Cardiac muscle cell (in vitro differentiated cells and primary cell): ENCODE measurements at places on chromosomes 6 and 20. TPM values are rescaled to one million over a fixed set of nuclear protein-coding genes. Genes with fewer than 3 reads are reported as not detected.
A peak's percentile ranks its signal among the peaks of the same experiment; 100 is the strongest.

DNA sequence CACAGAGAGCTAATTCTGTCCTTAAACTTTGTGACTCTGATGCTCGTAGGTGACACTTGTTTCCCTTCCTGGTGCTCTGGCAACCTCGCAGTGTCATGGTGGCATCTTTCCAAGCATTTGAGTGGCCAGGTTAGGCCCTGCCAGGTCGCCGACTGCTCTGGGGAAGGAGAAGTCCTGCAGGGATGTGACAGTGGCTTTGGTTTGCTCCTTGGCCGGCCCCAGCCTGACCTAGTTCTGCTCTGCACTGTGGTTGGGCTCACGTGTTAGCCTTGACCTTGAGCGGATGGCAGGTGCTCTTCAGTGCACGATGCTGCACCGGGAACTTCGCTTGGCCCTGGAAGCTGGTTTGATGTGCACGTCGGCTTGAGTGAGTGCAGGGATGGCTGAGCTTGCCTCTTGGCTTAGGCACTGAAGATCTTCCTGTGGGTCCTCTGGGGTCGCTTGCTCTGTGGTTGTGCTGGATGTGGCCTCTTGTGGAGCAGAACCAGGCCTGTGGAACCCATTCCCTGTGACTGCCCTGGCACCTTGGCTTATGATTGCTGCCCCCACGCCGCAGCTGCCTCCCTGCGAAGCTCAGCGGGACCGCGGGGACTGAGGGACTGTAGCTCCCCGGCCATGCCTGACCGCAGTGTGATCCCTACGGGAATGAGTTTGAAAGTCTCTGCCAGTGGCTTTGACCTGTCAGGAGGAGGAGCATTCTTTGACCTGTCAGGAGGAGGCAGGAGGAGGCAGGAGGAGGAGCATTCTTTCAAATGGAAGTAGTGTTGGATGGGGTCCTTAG is 8.7 kb downstream of the OSBPL2 start:
- DNase-seq, result no peak

- no peak for DNase-seq
Observed at GRCh38 chr6:72651174-72651573, 29.3 kb downstream of the KCNQ5 start.

Gene ADGRF5
- 0.12 TPM in 1 of 2 replicates, not detected in the other for total RNA-seq

GRCh38 chr6:109050012-109050411 is 44.6 kb downstream of the SESN1 start:
- DNase-seq, result no peak

DNA sequence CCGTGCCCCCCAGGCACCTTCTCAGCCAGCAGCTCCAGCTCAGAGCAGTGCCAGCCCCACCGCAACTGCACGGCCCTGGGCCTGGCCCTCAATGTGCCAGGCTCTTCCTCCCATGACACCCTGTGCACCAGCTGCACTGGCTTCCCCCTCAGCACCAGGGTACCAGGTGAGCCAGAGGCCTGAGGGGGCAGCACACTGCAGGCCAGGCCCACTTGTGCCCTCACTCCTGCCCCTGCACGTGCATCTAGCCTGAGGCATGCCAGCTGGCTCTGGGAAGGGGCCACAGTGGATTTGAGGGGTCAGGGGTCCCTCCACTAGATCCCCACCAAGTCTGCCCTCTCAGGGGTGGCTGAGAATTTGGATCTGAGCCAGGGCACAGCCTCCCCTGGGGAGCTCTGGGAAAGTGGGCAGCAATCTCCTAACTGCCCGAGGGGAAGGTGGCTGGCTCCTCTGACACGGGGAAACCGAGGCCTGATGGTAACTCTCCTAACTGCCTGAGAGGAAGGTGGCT is 960 bp downstream of the TNFRSF6B start:
- no peak for DNase-seq

DNA sequence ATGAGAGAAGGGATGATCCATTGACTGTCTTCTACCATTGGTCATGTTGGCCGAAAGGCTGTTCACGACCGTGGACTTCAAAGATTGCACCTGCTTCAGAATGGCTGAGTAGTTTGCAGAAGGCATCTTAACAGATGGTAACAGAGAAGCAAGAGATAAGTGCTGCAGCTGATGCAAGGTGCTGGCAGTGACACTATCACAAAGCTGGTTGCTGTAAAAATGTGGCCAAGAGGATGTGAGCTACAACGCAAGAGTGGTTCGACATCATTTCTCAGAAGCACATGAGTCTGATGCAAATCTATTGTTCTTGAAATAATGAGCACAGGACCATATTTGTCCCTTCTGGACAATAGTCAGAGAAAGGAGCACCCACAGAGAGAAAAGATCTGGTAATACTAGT is 27.0 kb upstream of the ANKEF1 start:
- no peak for DNase-seq

DNA sequence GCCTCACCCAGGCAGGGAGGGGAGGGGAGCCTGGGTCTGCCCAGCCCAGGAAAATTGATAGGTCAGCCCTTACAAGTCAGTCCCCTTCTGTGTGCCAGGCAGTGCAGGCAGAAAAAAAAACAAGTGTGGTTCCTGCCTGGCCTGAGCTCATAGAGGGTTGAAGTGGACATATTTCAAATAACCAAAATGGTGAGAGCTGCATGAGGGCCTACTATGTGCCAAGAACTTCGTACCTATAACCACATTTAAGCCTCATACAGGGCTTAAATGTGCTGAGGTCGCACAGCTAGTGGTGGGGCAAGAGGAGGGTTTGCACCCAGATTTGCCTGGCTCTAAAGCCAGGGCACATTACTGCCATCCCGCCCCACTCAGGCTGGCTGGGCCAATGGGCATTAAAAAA is 6.9 kb upstream of the NOL4L start:
- DNase-seq, result no peak

Gene GPR6
- total RNA-seq, result not detected in 2 replicates

DNA sequence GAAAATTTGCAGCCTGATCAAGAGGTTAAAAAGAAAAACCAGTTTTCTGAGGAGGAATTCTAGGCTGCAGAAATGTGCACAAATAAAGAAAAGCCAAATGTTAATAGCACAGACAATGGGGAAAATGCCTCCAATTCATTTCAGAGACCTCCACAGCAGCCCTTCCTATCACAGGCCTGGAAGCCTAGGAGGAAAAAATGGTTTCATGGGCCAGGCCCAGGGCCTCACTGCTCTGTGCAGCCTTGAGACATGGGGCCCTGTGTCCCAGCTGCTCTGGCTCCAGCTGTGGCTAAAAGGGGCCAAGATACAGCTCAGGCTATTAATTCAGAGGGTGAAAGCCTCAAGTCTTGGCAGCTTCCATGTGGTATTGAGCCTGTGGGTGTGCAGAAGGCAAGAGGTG is 18.9 kb downstream of the AHI1 start:
- DNase-seq, result no peak

- no peak for DNase-seq
Observed at GRCh38 chr20:25049261-25050060, 8.5 kb downstream of the ACSS1 start.

Gene TNXB
- 3.0 and 9.3 TPM in 2 replicates for total RNA-seq

- DNase-seq, result peak; percentile 13
Observed at GRCh38 chr6:474453-475185, 83.1 kb downstream of the IRF4 start.

Gene ZHX3
- total RNA-seq, result 5.8 TPM in 2 replicates

DNA sequence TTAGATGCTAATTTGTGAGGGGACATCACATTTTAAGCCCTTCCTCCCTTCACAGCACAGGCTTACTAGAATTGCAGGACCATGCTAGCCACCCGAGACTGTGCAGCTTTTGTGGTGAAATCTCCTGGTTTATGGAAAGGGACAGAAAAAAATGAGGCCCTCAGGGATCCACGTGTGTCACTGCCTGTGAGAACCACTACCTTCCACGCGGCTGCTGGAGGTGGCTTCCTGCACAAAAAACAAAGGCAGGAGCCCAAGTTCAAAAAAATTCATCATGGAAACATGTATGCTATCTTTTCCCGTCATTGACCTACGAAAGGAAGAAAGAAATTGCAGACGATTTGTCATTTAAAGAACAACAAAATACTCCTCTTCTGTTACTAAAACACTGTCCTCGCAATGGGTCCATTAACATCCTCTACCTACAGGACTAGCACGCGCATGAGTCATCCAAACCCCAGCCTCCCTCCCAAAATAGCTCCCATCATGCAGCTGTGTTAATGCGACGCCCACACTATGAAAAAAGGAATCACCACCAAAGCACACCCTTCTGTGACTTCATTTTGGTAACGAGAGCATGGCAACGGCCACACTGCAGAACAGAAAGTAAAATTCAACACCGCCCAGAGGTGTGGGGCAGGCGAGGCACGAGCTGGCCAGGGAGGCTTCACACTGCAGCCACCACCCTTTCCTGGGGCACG is 45.7 kb downstream of the RAMACL start:
- DNase-seq, result no peak

- DNase-seq, result peak; percentile 84
Observed at GRCh38 chr6:53300656-53301551, 47.8 kb downstream of the ELOVL5 start.

GRCh38 chr20:15807271-15807670 is 766.0 kb downstream of the KIF16B start:
- no peak for DNase-seq

Gene BNIP5
- 0.12 TPM in 1 of 2 replicates, not detected in the other for total RNA-seq

GRCh38 chr6:34888514-34888856 is 570 bp upstream of the ANKS1A start:
- no peak for DNase-seq

DNA sequence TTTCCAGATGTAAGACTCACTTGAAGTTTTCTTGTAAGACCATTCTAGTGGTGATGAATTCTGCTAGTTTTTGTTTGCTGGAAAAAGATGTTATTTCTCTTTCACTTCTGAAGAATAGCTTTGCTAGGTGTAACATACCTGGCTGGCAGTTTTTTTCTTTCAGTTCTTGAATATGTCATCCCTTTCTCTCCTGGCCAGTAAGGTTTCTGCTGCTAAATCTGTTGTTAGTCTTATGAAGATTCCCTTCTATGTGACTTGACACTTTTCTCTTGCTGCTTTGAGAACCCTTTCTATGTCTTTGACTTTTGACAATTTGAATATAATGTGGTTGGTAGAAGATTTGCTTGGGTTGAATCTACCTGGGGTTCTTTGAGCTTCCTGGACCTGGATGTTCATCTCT is 314.7 kb upstream of the NOX3 start:
- no peak for DNase-seq

GRCh38 chr6:149608381-149608982 is 40.0 kb downstream of the KATNA1 start:
- DNase-seq, result no peak

DNA sequence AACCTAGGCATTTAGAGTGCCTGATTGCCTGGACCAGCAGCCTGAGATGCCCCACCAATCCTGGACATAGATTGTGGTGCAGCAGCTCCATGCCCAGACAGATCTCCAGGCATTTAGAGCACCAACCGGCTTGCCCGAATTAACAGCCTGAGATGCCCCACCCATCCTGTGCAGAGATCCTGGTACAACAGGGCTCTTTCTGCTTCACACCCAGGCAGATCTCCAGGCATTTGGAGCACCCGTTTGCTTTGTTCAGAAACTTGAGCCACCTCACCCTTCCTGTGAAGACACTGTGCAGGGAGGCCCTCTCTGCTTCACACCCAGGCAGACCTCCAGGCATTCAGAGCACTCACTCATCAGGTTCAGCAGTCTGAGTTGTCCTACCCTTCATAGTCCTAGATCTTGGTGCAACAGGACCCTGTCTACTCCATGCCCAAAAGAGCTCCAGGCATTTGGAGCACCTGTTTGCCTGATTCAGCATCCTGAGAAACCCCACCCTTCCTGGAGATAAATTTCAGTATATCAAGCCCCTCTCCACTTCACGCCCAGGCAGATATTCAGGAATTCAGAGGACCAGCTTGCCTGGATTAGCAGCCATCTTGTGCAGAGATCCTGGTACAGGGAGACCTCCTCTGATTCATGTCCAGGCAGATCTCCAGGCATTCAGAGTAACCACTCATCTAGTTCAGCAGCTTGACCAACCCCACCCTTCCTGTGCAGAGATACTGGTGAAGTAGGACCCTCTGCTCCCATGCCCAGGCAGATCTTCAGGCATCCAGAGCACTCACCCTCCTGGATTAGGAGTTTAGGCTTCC is 189.2 kb upstream of the FERMT1 start:
- no peak for DNase-seq

GRCh38 chr6:71468841-71469700 is 180.5 kb downstream of the OGFRL1 start:
- no peak for DNase-seq

GRCh38 chr6:31681135-31681671 is 336 bp upstream of the LY6G5C start:
- DNase-seq, result no peak

Gene LPIN3
- total RNA-seq, result 13.5 and 17.0 TPM in 2 replicates

GRCh38 chr20:48822879-48823385 is 4.9 kb downstream of the PREX1 start:
- DNase-seq, result no peak

DNA sequence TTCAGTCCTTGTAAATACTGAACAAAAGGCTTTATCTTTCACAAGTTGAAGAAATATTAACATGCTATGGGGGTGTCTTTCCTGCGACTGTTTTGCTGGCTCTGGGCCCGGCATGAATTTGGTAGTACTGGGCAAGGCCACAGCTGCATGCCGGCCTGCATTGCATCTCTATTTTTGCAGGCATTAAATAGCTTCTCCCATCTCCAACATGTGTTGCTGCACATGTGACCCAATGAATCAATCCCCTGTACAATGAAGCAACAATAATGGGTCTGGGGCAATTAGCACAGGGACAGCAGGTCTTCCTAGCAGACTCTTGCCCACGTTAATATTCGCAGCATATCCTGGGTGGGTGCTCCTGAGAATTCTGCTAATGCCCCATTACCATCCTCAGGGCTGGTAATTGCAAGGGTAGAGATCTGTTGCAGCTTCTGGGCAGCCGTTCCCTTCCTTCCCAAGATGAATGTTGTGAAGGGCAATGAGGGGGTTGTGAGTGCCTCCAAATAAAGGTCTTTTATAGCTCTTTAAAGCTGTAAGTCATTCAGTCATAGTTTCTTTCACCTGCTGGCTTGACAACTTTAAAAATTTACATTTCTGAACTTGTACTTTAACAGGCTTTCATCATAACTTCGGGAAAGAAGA is 24.3 kb upstream of the CDYL start:
- peak; percentile 26 for DNase-seq

Gene FERMT1
- total RNA-seq, result 9.3 and 15.2 TPM in 2 replicates

Gene DUSP15
- 20.3 and 23.6 TPM in 2 replicates for total RNA-seq

Gene LMBRD1
- total RNA-seq, result 14.0 and 14.4 TPM in 2 replicates

GRCh38 chr6:149484733-149485700 is at the start of gene ZC3H12D:
Gene ZC3H12D, minus strand, starts transcription at chr6:149485014. Its CDS starts 10,471 bp downstream, at chr6:149474543.
- DNase-seq, result no peak

Gene ABHD16A
- 48.0 and 66.3 TPM in 2 replicates for total RNA-seq

Gene RPS6KA2
- total RNA-seq, result 24.0 and 26.4 TPM in 2 replicates

GRCh38 chr6:4848382-4849068 is 72.3 kb downstream of the CDYL start:
- DNase-seq, result no peak

DNA sequence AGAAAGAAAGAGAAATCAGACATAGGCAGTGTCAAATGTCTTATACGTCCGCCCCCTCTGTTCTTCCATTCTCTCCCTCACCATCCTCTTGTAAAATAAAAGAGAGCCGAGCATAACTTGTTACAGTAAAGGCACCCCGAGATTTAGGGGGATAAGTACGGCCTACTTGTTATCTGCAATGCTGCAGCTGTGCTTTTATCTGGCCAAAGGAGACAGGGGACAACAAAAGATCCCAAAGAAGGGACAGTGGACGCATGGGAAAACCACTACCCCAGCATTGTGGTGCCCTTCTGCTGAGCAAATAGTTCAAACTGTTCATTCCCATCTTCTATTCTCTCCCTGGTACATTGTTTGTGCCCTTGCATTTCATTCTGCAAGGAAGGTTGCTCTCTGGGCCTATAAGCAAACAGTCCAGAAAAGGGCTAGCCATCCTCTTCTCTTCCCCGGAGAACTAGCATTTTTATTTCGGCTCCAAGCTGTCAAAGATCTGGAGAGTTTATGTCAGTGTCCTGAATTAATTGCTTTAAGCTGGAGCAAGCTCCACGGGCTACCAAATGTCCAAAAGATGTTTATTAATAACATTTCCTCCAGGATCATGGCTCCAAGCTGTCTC is 22.3 kb downstream of the FOXA2 start:
- DNase-seq, result no peak
